ENCODE measurements at places on chromosomes 1 and 21.

GRCh38 chr1:233045588-233045987 lies 95.2 kb downstream of the NTPCR start:
- DNase-seq: no peak

DNA sequence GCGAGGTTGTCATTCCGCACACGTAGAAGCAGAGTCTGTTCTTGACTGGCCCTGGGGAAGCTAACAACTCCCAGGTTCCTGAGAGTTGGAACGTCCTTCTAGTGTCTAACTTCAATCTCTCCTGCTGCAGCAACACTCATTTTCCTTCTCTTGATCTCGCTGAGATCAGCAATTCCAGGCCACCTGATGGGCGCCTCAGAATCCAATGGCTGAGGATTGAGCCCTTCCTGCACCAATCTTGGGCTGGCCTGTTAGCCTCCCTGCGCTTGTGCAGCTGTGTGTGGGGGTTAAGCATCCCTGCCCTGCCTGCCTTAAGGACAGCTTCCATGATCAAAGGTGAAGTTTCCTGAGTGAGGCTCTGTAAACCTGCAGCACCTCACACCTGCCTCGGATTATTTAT lies 87.9 kb downstream of the SYT2 start:
- DNase-seq: no peak

GRCh38 chr1:111735858-111736544 lies 3.2 kb downstream of the INKA2 start:
- no peak for DNase-seq

GRCh38 chr1:22450351-22451021 lies 1.2 kb upstream of the ZBTB40 start:
- DNase-seq: no peak

- DNase-seq: no peak
Measured at GRCh38 chr1:6040861-6041415, 4.8 kb upstream of the KCNAB2 start.

DNA sequence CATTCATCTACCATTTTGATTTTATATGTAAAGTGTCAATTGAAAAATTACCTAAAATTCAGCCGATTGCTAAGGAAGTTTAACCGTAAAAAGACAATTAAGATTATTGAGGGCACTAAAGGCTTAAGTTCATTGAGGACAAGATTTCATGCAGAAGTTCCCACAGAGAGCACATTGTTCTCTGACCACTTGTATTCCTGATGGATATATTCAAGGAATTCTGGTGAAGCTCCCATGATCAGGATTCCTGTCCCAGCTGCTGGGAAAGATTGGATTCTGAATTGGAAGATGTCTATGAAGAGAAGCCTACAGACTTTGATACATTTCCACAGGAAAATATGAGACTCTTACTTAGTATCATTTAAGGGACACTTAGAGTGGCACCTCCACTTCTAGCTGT lies 209.2 kb upstream of the KCTD3 start:
- no peak for DNase-seq

DNA sequence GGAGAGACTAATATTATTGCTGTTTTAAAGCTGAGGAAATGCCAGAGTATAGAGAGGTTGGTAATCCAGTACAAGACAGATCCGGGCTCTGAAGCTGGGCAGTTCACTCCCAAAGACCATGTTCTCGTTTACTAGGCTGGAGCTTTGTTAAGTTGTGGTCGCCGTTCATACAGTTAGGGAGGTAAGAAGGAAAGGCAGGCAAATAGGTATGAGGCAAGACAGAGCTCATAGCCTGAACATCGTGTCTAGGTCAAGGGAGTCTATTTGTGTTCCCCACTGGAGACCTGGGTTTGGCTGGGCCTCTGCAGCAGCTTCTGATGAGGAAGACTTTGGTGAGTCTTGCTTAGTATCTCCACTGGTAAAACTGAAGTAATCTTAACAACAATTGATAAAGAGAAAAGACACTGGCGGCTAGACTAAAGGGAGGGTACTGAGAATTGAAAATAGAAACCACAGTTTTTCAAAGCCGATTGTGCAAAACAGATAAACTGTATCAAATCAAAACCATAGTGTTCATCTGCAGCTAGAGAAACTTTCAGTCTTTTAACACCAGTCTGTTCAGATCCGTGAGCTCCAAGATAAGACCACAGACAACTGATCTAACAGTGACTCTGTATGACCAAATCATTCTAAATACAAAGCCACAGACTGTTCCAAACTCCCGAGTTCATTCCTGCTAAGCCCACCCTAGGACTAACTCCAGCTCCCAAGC lies 217.0 kb upstream of the FAM78B start:
- no peak for DNase-seq

- no peak for DNase-seq
Measured at GRCh38 chr1:18668750-18669404, 38.2 kb downstream of the PAX7 start.

- no peak for DNase-seq
Measured at GRCh38 chr21:26019236-26019635, 151.3 kb downstream of the APP start.

GRCh38 chr1:202658769-202659168 lies 51.5 kb downstream of the SYT2 start:
- DNase-seq: no peak

GRCh38 chr1:163054181-163054591 lies 15.0 kb upstream of the RGS4 start:
- no peak for DNase-seq

- DNase-seq: no peak
Measured at GRCh38 chr21:26597981-26598380, 24.9 kb upstream of the CYYR1 start.

GRCh38 chr1:12124693-12125421 lies 41.9 kb upstream of the TNFRSF1B start:
- peak; percentile 62 for DNase-seq

GRCh38 chr1:59397139-59397858 lies 100.4 kb downstream of the FGGY start:
- DNase-seq: no peak

DNA sequence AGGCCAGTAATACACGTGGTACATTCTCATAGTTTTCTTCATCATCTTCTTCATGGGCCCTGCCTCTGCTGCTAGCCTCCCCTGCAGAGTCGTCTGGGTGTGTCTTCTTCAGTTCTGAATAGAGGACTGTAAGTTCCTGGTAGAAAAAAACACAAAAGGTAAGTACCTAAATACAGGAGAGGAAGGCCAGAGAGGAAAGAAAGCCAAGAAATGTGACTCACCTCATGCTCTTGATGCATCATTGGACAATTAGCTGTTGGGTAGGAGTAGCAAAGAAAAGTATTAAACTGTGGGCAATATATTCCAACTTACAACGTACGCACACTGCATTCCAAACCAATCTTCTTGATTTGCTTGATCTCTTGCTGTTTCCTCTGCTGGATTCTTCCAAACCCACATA lies 21.8 kb downstream of the FCRL3 start:
- no peak for DNase-seq

- no peak for DNase-seq
Measured at GRCh38 chr1:12178511-12178910, 11.7 kb downstream of the TNFRSF1B start.

GRCh38 chr1:201157949-201158348 lies 3.7 kb upstream of the TMEM9 start:
- no peak for DNase-seq

DNA sequence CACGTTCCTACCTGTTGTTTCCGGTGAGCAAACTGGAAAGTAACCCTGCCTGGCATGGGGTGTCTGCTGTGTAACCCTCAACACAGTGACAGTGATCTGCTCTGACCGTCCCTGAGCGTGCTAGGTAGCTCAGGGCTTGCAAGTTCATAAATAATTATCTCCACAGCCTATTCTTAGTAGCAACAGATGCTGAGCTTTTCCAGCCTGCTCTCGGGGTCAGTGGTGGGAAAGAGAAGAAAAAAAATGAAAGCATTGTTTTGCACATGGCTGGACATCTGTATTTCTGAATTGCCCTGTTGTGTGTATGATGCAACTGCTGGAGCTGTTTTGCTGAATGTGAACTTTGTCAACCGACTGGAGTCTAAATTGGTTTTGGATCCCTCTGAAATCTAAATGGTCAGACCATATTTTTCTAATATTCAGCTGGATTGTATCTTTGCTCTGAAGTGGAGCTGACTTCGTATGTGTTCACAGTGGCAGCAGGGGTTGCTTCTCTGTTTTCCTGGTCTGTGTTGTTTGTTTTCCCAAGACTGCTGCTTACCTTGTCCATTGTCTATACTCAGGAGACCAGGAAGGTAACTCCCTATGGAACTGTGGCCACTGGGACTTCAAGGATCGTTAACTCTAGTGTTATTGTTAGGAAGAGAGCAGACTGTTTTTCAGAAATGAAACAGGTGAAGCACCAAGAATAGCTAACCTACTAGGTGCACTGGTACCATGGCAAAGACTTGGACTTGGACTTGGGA lies 27.0 kb downstream of the TGFB2 start:
- no peak for DNase-seq

DNA sequence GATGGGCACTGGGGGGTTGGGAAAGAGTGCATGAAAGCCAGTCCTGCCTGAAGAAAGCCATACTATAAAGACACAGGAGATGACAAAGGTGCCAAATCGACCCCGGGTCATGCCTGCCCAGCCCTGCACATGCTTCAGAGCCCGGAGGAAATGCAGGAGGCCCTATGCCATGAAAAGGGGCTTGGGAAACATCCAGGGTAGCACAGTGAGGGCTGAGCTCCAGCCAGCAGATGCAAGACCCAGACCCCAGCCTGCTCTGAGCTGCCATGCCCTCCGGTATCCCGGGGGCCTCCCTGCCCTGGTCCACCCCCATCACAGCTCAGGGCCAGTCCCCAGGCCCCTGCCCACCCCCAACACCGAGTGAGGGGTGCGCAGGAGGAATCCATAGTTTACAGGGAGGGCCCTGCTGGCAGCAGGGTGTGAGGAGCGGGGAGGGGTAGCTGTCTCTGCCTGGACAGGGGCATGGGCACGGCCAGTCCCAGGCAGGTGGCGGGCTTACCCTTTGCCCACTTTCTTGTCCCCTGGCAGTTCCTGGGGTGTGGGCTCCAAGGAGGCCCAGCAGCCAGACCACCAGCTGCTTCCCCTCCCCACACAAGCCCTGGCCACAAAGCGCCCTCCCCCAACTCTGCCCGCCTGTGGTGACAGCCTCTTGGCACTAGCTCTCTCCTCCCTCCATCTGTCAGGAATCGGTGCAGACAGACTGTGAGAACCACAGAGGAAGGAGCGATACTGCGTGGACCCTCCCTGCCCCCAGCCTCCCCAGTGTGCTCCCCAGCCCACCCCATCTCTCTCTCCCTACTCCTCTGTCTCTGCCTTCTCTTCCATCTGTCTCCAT lies 16.8 kb downstream of the LRP8 start:
- DNase-seq: no peak

DNA sequence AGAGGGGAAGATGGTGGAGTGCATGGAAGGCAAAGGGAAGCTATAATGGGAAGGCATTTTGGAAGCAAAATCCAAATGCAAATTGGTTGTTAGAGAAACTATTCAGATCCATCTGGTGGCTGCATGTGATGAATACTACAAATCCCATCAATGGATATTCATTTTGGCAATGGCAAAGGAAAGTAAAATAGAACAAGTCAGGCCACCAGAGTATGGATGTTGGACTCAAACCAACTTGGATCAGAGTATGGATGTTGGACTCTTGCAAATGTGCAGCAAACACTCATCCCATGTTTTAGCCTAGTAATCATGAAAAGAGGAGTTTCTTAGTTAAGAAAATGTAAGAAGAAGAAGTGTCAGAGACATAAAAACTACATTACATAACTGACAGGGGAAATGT lies 289.6 kb upstream of the DAB1 start:
- no peak for DNase-seq

DNA sequence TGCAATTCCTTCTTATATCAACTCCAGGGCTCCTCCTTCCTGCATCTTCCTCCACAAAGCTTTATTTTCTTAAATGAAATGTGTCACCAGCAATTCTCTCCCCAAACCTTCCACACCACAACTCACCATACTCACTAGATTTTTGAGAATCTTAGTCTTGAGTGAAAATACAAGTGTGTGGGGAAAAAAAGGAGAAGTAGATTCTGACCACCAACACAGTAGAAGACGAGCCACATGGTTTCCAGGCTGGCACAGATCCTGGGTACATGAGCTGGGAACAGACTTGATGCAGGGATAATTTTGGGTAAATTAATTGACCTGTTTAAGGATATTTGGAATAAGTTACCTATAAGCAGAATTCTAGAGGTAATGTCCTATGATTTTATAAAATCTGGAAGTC lies 72.8 kb upstream of the KCNJ15 start:
- no peak for DNase-seq

DNA sequence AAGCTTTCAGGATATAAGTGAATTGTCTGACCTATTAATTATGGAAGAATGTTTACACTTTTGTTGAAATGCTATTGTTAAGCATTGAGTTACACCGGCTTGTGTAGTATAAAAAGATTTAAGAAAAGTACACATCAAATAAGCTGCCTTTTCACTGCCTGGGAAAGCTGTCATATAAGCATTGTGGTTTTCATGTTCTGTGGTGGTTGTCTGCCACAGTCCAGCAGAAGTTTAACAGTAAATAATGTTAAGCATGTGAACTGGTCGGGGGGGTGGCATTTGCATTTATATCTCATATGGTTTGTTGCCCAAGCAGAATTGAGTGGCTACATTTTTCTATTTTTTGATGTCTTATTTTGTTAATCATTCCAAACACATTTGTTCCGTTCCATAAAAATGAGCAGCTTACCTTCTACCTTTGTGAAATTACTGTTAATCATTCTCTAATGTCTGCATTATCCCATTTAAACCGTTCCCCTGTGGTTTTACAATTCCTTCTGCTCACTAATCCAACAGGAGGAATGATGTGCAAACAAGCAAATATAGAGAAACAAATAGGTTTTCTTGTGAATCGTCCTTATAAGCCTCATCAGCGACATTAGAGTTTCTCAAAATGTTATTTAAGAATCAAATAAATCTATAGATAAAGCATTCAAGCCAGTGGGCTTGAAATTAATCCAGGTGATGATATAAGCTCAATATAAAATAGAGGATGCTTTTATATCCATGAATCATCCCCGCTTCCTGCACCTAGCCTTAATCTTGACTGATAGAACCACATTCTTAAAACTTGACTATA lies 160.8 kb upstream of the SAMSN1 start:
- no peak for DNase-seq

GRCh38 chr1:5997316-5997715 lies 5.1 kb upstream of the NPHP4 start:
- no peak for DNase-seq

- DNase-seq: no peak
Measured at GRCh38 chr1:246255773-246256172, 251.3 kb downstream of the SMYD3 start.

GRCh38 chr1:3332662-3333061 lies 121.8 kb upstream of the ARHGEF16 start:
- DNase-seq: no peak

GRCh38 chr21:29185172-29185571 lies 54.7 kb downstream of the MAP3K7CL start:
- DNase-seq: no peak

GRCh38 chr1:102693345-102693744 lies 415.0 kb downstream of the COL11A1 start:
- no peak for DNase-seq

- no peak for DNase-seq
Measured at GRCh38 chr1:171138980-171139379, 46.1 kb upstream of the FMO2 start.

- DNase-seq: no peak
Measured at GRCh38 chr1:2412773-2413494, 570 bp upstream of the PEX10 start.
